ENCODE measurements at places on chromosomes 3 and 15.

GRCh38 chr15:35055416-35056105 lies 29.5 kb downstream of the NANOGP8 start:
- DNase-seq, result no peak

- DNase-seq, result no peak
Measured at GRCh38 chr3:172404237-172404962, 43.9 kb downstream of the GHSR start.

DNA sequence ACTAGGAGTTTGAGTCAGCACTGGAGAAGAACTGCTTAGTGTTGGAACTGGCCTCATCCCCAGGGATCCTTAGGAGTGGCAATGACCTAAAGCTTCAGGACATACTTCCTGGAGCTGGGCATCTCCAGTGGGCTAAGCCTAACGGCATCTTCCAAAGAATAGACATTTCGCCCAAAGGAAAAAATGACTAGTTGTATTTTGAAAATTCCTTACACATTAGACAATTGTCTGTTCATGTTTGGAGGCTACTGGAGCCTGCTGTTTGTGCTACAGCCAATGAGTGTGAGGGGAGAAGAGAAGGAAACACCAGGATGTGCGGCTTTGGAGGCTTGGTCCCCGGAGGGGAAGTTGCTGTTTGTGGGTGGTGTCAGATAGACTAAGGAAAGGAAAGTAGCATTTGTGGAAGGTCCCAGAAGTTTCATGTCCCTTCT lies 77.6 kb downstream of the POLR2M start:
- no peak for DNase-seq

GRCh38 chr3:168396861-168397260 lies 301.1 kb upstream of the GOLIM4 start:
- DNase-seq, result no peak

GRCh38 chr3:5464649-5465048 lies 277.1 kb downstream of the EDEM1 start:
- DNase-seq, result no peak

GRCh38 chr3:154745929-154746328 lies 315.9 kb upstream of the GPR149 start:
- no peak for DNase-seq

- no peak for DNase-seq
Measured at GRCh38 chr15:26295336-26296085, 432.4 kb upstream of the ATP10A start.

DNA sequence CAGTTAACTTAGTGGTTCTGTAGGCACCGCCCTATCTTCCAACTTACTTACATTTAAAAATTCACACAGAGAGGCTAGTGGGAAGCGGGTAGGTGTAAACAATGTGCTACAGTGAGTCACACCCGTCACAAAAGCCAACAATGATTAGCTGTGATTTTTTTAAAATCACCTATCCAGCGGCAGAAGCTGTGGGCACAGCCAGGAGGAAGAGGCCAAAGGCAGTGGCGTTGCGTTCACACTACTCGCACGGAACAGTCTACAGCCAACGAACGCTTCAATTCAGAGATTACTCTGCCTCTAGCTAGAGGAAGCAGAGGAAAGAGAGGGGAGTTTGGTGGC lies 2.5 kb upstream of the NLGN1 start:
- DNase-seq, result no peak

DNA sequence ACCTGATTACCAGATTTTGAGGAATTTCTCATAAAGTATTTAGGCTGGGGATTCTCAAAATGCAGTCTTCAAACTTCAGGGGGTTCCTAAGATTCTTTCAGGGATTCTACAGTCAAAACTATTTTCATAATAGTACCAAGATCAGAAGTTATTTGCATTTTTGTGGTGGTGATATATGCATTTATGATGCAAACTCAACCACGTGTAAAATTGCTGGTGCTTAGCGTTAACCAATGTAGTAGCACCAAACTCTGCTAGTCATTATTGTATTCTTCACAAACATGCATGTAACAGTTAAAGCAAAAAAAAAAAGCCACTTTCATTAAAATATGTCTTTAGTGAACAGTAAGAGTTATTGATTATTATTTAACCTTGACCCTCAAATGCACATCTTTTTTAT lies 274.9 kb upstream of the DNAJC19 start:
- DNase-seq, result no peak

DNA sequence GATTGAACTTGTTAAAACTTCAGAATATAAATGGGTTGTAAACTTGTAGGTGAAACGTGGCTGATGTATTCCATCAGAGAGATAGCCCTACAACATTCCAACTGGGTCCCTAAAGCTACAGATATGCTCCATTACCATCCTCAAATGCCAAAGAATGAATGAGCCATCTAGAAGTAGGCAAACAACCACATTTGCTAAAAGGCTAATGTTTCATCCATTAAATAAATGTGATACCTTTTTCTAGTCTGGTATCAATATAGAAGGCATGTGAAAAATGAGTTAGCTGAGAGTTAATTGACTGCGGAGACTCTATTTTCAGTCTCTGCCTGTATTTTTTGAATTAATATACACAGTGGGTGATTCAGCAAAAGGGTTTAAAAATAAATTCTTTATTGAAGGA lies 203.8 kb downstream of the RBMS3 start:
- DNase-seq, result no peak

DNA sequence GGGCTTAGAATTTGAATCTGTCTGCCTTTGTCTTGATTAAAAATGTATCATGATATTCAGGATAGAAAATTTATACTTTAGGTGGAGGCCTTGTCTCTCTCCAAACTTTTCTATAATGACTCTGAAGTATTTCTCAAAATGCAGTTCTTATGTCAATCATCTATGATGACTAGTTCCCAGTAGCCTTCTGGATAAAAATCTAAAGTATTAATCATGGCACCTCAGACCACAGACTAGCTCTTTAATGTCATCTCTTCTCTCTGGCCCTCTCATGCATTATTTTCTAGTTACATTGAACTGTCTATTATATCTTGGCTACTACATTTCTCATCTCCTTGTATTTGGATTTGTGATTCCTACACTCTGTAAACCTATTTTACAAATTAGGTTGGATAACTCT lies 96.9 kb downstream of the ZPLD1 start:
- DNase-seq, result no peak

All from effector CD4-positive, alpha-beta T cell (primary cell).